Myocyte (in vitro differentiated cells): ENCODE measurements at places on chromosomes 7 and 10.

DNA sequence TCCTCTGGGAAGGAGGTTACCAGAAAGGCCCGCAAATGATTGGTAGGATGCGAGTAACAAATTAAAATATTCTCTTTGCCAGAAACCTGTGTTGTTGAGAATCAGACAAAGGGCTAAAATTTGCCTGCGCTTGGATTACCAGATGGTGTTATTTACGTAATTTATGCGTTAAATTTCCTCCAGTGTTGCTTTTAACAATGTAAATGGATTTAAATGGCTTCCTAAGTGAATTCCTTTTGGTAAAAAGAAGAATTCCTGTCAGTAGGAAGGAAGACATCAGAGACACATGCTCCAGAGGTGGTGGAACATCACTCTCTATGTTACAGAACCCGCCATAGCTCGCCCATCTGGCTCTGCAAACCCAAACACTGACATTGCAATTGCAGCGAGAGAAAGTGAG, 520.6 kb downstream of the GALNT17 start:
- no peak for DNase-seq

DNA sequence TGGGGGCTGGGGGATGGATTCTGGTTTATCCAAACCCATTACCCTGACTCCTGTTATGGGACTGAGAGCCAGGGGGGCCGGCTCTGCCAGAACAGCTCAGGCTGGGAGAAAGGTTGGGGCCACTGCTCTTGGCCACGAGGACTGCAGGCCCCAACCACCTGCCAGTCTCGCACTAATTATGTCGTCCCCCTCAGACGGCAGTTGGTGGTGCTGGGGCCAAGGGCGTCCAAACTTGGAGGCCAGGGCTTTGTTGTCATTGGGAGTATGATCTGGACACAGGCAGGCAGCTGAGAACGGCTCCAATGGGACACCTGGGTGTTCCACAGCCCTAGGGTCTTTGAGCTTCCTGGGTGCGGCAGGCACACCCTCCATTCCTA, 34.7 kb downstream of the DRGX start:
- DNase-seq = peak; percentile 13

GRCh38 chr10:125605167-125605566, 77.8 kb downstream of the TEX36 start:
- peak; percentile 1 for DNase-seq

GRCh38 chr10:15472431-15473395, 101.6 kb upstream of the FAM171A1 start:
- peak; percentile 26 for DNase-seq

GRCh38 chr7:73888959-73889358, 28.0 kb downstream of the TMEM270 start:
- DNase-seq = no peak

DNA sequence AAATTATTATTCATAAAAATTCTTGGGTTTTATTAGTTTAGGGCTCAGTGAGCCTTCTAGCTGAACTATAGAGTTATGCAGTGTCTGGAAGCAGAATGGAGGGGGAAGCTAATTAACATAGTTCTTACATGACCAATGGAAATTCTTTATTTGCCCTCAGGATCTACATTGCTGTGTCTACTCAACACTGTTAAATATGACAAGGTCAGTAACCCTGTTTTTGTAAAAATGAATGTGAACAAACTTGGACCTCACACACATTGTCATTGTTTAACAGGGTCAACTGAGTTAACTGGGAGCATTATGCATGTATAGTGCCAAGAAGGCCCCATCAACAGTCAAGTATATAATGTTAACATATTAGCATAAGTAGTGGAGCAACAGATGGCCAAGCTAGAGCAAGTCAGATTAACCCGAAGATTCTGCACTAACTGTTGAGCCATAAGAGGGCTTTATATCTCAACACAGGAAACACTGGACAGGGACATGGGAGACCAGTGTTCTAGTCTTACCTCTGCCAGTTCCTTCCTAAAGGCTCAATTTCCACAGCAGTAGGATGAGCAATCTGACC, 122.5 kb upstream of the SEM1 start:
- DNase-seq = no peak

GRCh38 chr10:86967481-86967941, 771 bp upstream of the ADIRF start:
- no peak for DNase-seq
